ENCODE measurements at places on chromosomes 16 and 17.

DNA sequence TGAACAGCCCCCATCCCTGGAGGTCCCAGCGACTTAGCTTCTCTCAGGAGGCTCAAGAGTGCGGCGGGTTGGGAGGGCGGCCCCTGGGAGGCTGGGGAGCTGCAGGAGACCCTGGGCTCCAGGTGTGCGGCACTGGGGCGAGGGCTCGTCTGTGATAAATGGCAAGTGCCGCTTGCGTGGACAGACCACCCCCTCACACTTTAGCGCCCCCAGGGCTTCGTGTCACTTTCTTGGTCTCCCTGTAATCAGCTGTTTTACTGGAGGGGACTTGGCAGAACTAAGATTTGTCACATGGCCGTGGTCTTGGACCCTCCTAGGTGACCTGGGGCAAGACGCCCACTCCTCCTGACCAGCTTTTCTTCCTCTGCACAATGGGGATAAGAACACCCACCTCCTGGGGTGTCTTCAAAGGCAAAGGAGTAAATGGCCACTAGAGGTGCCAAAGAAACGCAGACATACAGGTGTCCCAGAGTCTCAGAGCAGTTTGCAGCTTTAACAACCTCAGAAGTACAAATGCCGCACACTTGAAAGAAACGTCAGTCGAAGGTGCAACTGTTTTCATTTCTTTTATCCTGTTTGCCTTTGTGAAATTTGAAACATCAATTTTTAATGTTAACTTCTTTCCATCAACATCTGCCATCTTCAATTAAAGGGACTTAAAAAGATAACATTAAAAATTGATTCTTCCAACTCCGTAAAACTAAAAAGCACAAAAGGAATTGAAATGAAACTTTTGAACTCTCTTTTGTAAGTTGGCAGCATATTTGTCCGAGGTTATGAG, 946 bp downstream of the OSGIN1 start:
- no peak for DNase-seq

- DNase-seq, result no peak
Observed at GRCh38 chr16:85144026-85144915, 32.0 kb upstream of the CIBAR2 start.

GRCh38 chr17:38459567-38459966, 31.3 kb downstream of the ARHGAP23 start:
- no peak for DNase-seq

- no peak for DNase-seq
Observed at GRCh38 chr16:67872131-67872630, 671 bp upstream of the EDC4 start.

DNA sequence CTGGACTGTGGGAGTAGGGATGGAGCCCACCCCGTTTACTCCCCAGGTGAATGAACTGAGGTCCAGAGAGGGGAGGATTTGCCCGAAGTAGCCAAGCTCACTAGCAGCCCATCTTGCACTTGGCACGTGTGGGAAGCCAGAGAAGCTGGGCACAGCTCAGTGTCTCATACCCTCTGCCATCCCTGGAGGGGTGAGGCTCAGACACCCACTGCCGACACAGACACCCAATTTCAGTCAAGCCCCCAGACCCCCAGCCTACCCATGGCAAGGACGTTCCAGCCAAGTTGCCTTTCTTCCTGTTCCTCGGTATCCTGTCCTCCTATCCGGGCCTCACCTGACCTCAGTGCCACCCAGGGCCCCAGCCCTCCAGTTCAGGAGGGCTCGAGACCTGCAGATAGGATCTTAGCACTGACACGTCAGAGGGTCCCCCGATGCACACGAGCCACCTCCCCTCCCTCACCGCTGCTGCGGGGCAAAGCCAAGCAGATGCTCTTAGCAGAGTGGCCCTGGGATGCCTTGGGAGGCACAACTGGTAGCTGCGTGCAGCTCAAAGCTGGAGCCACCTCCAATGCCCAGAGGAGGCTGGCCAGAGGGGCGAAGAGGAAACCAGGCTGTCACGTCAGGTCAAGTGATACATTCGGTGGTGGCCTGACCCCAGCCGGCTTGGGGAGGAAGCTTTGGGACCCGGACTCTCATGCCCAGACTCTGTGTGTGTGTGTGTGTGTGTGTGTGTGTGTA, 90.4 kb upstream of the TNRC6C start:
- DNase-seq, result no peak
